NCI-H1105 treated with DMSO at 0.1 percent for 48 hours (cell line): ENCODE measurements at places on chromosomes 4 and X.
A peak's percentile ranks its signal among the peaks of the same experiment; 100 is the strongest.

DNA sequence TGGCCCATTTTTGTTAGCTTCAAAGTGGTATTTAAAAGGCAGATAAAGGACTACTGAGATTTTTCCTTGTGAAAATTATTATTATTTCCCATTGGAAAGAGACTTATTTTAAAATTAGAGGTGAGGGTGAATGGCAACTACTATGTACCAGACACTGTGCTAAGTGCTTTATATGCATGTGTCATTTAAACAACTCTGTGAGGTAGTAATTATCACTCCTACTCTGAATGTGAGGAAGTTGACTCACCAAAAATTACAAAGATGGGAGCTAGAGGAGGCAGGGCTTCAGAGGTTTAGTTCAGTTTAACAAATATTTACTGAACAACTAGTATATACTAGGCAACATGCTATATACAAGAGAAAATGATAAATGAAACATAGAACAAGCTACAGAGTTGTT lies 78.2 kb downstream of the MSL3 start:
- DNase-seq = no peak

GRCh38 chrX:45050558-45050957 lies 150.1 kb downstream of the DIPK2B start:
- DNase-seq = peak; percentile 3

GRCh38 chrX:43016021-43016420 lies 238.1 kb upstream of the PPP1R2C start:
- DNase-seq = peak; percentile 37

DNA sequence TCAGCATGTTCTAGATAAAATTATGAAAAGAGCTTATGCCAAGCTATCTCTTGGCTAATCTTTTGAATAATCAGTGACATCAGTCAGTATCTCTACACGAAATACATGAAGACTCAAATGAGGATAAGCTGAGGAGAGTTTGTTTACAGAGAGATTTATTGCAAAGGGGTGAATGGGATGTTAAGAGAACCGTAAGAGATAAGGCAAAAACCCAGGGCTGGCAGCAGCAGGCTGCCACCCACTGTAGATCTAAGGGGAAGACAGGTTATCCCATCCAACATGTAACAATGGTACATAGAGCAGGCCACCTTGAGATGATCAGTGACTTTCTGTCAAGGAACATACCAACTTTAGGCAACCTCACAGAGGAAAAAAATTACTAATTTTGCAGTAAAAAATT lies 432.1 kb upstream of the NR3C2 start:
- DNase-seq = no peak

DNA sequence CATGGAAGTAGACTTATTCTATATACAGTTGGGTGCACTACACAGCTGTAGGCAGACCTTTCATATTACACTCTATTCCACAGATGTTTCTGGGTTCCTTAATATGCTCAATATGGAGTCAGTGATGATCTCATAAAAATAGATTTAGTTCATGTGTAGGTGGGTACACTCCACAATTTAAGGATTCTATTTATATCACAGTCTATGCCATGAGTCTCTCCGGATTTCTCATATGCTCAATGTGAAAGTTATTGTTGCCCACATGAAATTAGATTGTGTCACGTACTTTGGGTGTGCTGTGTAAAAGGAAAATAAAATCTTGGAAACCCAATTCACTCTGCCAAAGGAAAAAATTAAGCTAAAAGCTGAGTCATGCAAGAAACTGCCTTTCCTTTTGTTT lies 32.5 kb upstream of the TASL start:
- DNase-seq = no peak

- no peak for DNase-seq
Observed at GRCh38 chr4:23991444-23991843, 101.6 kb upstream of the PPARGC1A start.

GRCh38 chrX:152819732-152820131 lies 10.8 kb downstream of the CETN2 start:
- no peak for DNase-seq

- DNase-seq = no peak
Observed at GRCh38 chrX:20402956-20403355, 136.2 kb upstream of the RPS6KA3 start.

GRCh38 chr4:154456240-154456639 lies 35.4 kb downstream of the DCHS2 start:
- no peak for DNase-seq

- DNase-seq = no peak
Observed at GRCh38 chrX:108641589-108642272, 94.6 kb downstream of the IRS4 start.

DNA sequence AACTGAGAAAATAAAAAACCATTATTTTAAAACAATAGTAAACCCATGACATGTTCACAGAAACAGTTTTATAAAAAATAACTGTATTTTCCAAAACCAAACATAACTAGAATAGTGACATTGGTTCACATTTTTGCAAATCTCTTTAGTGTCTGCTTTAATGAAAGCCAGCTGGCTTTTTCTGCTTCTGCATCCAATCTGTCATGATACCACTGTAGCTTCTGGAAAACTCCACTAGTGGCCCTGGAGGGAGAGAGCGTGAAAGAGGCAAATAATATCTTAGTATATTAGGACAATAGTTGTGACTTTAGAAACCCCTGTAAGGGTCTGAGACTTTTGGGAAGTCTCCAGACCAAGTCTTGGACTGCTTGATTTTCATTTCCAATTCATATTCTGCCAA lies 31.1 kb downstream of the FGFBP1 start:
- no peak for DNase-seq

- DNase-seq = peak; percentile 2
Observed at GRCh38 chrX:106039920-106040319, 1.4 kb upstream of the SERPINA7 start.

- DNase-seq = no peak
Observed at GRCh38 chrX:96407501-96407900, 277.1 kb upstream of the DIAPH2 start.

DNA sequence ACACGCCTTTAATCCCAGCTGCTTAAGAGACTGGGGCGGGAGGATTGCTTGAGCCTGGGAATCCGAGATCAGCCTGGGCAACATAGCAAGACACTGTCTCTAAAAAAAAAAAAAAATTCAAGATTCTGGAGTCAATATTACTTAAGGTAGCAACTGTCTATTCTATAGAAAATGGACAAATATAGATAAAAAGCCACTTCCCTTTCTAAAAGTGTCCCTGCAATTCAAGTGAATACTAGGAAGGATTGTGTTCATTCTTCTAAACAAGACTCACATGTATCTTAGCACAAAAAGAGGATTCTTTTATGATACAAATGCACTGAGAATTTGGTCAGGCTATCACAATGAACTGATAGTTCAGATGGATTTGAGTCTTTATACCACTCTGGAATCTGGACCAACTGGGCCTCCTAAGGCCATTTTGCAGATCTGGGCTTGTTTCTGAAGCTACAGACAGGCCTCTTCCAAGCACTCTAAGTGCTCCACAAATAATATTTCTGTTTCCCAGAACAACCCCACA lies 7.0 kb downstream of the PKD2 start:
- DNase-seq = no peak

GRCh38 chrX:39261446-39262147 lies 460.3 kb downstream of the MID1IP1 start:
- peak; percentile 49 for DNase-seq

- peak; percentile 85 for DNase-seq
Observed at GRCh38 chrX:154398668-154399526, 720 bp downstream of the RPL10 start.

DNA sequence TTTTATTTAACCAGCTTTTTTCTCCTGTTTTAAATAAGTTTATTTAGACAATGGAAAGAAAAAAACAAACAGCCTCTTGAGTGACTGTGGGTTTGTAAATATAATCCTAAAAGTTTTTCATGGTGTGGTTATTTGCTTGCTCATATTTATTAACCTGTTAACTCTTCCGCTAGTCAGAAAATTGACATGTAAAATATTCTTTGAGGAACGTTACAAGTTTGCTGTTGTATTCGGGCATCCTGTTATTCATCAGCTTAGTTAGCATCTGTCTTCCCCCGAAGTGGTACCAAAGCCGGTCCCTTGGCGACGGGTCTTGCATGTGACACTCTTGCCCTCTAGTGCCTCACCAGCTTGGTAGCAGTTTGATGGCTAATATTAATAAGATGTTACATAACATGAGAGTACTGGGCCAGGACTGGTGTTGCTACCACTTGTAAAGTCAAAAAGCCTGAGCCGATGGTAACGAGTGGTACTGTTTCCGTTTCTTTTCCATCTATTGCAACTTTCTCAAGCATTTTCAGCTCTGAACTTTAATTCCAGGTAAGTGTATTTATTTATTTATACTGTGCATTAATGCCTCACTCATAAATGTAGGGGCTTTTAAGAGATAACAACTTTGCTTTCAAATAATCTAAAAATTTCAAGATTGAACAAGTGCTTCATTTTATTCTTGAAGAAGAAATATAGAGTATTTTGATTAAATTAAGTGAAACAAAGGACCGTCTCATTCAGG lies at the start of gene NDST3:
TSS of gene NDST3 (plus strand) at position 434 of the 733 bp plus-strand sequence. CDS start 19,425 bp downstream, outside the sequence.
- peak; percentile 77 for DNase-seq

GRCh38 chr4:153131596-153131995 lies 72.6 kb upstream of the TRIM2 start:
- no peak for DNase-seq

DNA sequence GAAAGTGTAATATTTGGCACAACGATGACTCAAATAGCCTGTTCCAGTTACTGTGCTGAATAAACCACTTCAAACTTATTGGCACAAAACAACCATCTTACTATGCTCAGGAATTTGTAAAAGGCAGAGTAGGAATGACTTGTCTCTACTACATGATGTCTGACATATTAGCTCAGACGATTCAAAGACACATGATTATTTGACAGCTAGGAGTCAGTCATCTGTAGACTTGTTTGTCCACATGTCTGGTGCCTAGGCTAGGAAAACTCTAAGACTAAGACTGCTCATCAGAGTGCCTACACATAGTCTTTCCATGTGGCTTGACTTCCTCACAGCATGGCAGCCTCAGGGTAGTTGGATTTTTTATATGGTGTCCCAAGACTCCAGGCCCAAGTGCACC lies 154.5 kb downstream of the FANCB start:
- DNase-seq = no peak

- DNase-seq = no peak
Observed at GRCh38 chrX:153319295-153320046, 2.1 kb downstream of the PNMA6F start.

DNA sequence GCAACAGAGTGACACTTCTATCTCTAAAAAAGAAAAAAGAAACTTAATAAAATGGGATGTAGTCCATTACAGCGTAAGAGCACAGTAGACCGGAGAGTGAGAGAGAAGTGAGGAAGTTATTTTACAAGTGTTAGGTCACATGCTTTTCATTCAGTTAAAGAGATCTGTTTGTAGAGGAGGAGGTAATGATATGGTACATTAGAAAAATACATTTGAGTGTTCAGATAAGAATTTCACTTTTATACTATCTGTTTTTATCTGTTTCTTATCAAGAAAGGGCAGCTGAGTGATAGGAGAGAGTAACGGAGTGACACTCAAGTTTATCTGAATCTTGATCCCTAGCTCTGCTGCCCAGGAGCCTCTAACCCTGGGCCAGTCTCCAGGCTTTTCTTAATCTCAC lies 38.9 kb downstream of the FNIP2 start:
- no peak for DNase-seq

DNA sequence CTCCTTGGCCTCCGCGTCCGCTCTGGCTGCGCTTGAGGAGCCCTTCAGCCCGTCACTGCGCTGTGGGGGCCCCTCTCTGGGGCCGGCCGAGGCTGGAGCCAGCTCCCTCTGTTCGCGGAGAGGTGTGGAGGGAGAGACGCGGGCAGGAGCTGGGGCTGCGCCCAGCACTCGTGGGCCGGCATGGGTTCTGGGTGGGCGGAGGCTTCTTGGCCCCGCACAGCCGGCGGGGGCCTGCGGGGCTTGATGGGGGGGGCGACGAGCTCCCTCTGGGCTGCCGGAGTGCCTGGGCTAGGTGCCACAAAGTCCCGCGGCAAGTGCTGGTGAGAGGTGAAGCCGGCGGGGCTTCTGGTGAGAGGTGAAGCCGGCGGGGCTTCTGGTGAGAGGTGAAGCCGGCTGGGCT lies 61.9 kb downstream of the ANKRD50 start:
- no peak for DNase-seq

DNA sequence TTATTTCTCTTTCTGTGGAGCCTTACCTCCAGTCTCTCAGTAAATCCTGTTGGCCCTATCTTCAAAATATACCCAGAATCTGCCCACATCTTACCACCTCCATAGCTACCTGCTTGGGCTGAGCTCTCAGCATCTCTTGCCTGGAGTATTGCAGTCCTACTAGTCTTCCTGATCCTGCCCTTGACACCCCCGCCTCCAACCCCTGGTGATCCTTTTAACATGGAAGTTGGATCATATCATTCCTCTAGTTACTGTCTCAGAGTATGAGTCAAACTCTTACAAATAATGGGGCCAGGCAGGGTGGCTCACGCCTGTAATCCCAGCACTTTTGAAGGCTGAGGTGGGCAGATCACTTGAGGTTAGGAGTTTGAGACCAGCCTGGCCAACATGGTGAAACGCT lies 43.1 kb upstream of the SETD7 start:
- no peak for DNase-seq

- DNase-seq = no peak
Observed at GRCh38 chr4:123453061-123453680, 56.6 kb downstream of the SPRY1 start.

- DNase-seq = no peak
Observed at GRCh38 chr4:188819233-188819632, 680.0 kb downstream of the TRIML1 start.

DNA sequence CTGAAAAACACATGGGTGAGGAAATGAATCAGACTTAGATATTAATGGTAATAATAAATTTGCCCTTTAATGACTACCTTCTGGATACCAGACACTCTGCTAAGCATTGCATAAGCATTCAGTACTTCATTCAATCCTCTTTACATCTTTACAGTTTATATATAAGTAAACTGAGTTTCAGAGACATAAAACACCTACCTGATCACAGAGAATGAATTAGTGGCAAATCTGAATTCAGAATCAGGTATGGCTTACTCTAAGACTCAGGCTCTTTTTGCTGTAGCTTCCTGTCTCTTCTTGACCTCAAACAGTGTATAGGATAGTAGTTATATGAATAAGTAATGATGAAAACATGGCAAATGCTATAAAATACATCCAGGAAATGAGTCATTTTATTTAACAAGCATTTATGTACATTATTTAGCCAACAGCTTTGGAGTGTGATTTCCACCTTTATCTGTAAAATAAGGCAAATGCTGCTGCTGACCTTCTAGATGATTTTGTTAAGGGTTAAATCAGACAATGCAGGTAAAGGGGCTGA lies 83.9 kb downstream of the VEGFC start:
- no peak for DNase-seq

- DNase-seq = no peak
Observed at GRCh38 chrX:113412106-113412505, 571.5 kb upstream of the AMOT start.

- DNase-seq = peak; percentile 38
Observed at GRCh38 chr4:8048856-8049676, 109.4 kb upstream of the AFAP1 start.

DNA sequence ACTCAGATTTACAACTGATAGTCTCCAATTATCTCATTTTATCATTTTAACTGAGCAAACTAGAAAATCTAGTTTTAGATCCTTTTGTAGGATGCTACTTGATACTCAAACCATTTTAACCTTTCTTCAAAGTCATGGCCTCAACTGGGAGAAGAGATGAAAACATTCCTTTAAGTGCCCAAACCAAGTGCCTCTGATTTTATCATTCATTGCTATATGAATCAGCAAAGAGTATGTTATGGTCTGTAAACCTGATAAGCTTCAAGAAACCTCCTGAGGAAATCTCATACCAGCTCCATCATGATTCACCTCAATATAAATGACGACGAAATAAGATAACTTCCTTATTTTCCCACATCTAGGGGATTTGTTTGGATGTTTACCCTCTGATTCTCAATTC lies 119.9 kb downstream of the FAM13A start:
- DNase-seq = no peak

- peak; percentile 52 for DNase-seq
Observed at GRCh38 chrX:72060196-72060920, 71.4 kb downstream of the RTL5 start.
